ENCODE measurements at places on chromosomes 1 and 21.

GRCh38 chr1:172408958-172409357, 11.5 kb upstream of the C1orf105 start:
- DNase-seq = no peak

DNA sequence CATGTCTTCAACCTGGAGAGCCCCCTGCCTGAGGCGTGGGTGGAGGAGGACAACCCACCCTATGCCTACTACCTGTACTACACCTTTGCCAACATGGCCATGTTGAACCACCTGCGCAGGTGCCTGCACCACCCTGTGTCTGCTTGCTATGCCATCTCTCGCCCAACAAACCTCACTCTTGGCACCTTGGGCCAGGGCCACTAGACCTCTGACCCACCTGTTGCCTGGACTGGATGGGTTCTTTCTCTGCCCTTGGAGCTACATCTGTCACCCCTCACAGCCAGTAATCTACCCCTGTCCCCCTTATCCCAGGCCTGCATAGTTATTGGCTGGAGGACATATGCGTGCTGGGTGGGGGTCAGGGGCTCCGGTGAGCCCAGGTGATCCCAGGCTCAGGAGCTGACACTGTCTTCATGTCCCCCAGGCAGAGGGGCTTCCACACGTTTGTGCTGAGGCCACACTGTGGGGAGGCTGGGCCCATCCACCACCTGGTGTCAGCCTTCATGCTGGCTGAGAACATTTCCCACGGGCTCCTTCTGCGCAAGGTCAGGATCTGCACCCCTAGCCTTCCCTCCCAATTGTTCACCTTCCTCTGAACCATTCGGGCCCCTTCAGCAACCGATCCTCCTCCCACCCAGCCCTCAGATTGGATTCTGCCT, 9.9 kb downstream of the AMPD2 start:
- no peak for DNase-seq

- DNase-seq = no peak
Measured at GRCh38 chr1:149915429-149916192, 2.0 kb downstream of the SV2A start.

DNA sequence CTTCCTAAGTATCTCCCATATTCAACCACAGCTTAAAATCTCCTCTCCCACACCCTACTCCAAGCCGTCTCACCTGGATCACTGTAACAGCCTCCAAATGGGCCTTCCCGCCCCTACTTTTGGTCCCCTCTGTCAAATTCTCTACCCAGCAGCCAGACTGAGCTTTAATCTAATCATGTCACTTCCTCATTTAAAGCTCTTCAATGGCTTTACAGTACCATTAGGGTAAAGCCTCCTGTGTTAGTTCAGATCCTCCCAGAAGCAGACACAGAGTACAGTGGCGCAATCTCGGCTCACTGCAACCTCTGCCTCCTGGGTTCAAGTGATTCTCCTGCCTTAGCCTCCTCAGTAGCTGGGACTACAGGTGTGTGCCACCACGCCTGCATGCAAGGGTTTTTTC, 46.8 kb upstream of the PSEN2 start:
- DNase-seq = no peak

GRCh38 chr21:15211491-15212133, 146.8 kb upstream of the NRIP1 start:
- no peak for DNase-seq

- no peak for DNase-seq
Measured at GRCh38 chr1:2630498-2631135, 2.2 kb downstream of the MMEL1 start.

DNA sequence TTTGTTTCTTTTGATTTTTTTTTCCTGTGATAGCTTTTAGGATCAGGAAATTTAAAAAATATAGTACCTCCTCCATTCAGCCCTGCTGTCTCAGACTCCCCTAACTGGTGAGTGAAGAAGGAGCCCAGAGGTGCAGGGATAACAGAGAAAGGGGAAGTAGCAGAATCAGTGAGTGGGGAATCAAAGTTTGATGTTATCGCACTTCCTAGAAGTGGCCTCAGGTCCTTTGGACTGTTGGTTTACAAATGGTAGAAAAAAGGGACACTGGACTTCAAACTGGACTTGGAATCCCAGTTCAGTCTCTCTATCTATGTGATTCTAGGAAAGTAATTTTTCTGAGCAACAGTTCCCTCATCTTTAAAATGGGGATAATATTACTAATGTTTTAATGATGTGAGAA, 99.5 kb downstream of the FGGY start:
- no peak for DNase-seq

DNA sequence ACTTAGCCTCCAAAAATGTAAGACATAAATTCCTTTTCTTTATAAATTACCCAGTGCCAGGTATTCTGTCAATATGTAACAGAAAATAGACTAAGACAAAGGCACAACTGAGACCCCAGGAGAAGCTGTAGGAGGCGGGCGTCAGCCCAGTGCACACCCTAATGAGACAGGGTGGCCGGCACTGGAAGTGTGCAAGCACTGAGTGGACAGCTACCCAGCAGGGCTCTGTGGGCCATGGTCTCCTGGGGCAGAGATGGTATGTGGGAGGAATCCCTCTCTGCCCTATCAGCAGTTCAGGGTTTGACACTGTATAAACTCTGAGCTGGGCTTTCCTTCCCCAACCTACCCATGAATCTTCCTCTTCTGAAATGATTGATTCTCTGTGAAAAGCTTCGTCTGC, 139.5 kb downstream of the GLIS1 start:
- DNase-seq = no peak

GRCh38 chr1:22949822-22950331, 22.8 kb downstream of the LACTBL1 start:
- no peak for DNase-seq

DNA sequence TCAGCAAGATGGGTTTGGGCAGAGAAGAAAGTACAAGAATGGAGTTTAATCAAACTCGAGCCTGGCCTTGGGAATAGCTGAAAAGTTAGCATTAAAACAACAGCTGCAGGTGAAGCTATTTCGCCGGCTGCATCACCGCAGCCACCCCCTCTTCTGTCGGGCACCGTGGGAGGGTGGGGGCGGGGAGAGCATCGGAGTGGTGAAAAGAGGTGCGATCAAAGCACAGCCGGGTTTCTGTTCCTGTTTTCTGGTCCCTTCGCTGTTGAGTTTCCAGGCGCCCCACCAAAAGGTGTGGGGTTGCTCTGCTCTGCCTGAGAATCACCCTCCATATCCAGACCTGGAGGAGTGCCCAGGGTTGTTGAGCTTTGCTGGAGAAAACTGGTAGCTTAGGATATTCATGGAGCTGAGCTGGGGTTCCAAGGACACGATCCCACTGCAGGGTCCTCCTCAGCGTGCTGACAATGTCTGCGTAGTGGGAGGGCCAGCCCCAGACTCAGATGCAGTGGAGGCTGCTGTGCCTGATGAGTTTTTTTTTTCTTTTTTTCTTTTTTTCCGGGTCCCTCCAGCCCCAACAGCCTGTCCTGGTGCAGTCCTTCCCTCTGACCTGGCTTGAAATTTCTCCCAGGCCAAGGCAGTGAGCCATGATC, 127.5 kb upstream of the C1orf174 start:
- DNase-seq = no peak

DNA sequence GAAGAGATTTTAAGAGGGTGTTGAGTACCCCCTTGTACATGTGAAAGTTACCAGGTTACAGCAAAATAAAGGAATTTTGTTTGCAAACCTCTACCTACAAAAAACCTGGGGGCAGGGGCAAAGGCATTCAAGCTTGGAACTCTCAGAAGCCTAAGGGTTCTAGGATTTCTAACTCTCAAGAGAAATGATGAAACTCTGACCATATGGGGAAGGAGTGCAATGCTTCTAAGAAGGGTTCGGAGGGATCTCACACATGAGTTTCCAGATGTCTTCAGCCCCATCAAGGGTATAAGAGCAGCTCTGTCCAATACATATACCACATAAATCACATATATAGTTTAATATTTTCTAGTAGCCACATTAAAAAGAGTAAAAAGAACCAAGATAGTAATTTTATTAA, 7.3 kb upstream of the FCGR2A start:
- DNase-seq = no peak

- peak; percentile 89 for DNase-seq
Measured at GRCh38 chr1:25232866-25233784, 823 bp upstream of the SYF2 start.

DNA sequence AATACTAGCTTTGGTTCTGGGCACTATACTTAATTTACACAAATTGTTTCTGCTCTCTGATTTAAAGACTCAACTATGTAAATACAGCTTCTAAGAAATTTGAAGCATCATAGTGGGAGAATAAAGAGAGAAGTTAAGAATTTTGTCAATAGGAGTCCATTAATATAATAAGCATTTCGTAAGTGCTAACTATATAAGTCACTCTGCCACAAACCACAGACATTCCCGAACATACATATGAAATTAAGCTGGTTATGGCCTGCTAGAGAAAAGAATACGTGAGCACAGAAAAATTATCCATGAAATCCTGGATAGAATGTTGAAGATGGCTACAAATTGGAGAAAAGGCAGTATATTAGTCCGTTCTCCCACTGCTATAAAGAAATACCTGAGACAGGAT, 526.2 kb downstream of the MRPL39 start:
- DNase-seq = peak; percentile 78

DNA sequence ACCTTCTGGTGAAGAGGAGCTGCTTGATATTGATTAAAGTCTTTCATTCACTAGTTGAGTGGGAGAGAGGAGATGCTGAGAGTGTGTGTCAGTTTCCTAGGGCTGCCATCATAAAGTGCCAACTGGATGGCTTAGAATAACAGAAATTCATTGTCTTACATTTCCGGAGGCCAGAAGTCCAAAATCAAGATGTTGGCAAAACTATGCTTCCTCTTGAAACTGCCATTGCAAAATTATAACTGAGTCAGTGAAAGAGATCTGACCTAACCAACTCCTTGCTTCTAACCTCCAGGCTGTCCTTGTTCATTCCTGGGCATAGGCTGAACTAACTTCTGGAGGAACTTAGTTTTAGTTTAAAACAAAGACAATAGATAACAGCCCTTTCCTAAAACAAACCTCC, 47.1 kb downstream of the PTGS2 start:
- DNase-seq = no peak

DNA sequence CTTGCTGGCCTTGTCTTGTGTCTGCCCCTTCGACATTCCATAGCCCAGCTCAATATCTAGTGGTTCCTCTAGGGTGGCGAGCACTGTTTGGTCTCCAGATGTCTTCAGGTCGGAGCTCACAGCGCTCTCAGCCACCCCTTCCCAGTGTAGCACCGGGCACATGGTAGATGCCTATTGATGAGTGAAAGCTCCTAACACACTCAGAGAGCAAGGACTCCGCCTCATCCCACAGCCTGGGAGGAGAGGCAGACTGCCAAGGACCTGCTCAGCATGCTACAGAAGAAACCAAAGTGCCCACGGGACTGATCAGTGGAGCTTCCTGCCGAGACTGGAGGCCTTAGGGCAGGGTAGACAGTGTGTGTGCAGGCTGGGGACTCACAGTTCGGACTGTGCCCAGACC, 10.9 kb downstream of the PCSK9 start:
- DNase-seq = peak; percentile 68

GRCh38 chr1:220077887-220078286, 11.7 kb downstream of the BPNT1 start:
- DNase-seq = no peak

- no peak for DNase-seq
Measured at GRCh38 chr1:3049905-3050304, 19.1 kb upstream of the PRDM16 start.

GRCh38 chr1:165129568-165130164, 226.8 kb downstream of the LMX1A start:
- DNase-seq = peak; percentile 23

- peak; percentile 42 for DNase-seq
Measured at GRCh38 chr1:87549738-87550137, 221.1 kb downstream of the LMO4 start.

GRCh38 chr1:50474859-50475809, 51.9 kb upstream of the DMRTA2 start:
- DNase-seq = no peak

DNA sequence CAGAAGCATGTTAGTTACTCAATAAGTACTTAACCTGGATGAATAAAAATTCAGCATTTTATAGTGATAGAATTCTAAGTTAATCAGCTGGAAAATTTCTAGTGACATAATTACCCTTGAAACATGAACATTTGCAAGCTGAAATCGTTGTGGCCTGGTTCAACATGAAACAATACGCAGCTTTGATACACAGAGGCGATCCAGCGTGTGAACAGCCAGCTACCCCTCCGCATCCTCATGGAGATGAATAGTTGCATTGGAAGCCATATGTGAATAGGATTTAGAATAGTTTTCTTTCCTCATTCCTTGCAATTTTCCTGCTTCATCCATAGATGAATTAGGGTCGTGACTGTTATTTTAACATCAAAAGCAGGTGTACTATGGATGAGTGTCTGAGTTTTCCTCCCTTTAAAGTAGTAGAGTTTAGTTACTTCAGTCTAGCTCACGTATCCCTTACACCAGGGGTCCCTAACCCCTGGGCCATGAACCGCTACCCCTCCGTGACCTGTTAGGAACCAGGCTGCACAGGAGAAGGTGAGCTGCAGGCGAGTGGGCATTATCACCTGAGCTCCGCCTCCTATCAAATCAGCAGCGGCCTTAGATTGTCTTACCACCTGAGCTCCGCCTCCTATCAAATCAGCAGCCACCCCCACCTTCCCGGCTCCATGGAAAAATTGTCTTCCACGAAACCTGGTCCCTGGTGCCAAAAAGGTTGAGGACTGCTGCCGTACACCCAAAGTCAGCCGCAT, 6.2 kb upstream of the TARBP1 start:
- DNase-seq = no peak

GRCh38 chr1:37472281-37472680, 2.1 kb upstream of the ZC3H12A start:
- DNase-seq = no peak

- peak; percentile 28 for DNase-seq
Measured at GRCh38 chr21:35252831-35253230, 203.7 kb upstream of the RUNX1 start.

DNA sequence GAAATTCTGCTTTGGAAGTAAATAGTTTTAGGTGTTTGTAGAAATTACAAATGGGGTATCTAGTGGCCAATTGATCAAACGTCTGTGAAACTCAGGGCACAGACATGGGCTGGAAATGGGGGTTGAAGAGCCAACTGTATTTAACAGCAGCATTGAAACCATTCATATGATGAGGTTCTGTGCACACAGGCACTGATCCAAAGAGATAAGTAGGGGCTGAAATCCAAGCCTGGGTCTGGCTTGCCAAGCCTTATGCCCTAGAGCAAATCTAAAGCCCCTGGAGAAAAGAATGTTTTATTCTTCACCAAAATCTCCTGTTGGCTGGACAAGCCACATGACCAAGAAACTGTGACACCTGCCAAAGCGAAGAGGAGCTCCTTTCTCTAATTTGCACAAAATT, 67.6 kb upstream of the ST6GALNAC5 start:
- DNase-seq = no peak

- no peak for DNase-seq
Measured at GRCh38 chr1:116514708-116515525, 55.9 kb downstream of the CD58 start.

- peak; percentile 63 for DNase-seq
Measured at GRCh38 chr1:25204797-25205480, 27.4 kb downstream of the SYF2 start.

GRCh38 chr1:67566803-67567377, 118.1 kb upstream of the GADD45A start:
- no peak for DNase-seq

DNA sequence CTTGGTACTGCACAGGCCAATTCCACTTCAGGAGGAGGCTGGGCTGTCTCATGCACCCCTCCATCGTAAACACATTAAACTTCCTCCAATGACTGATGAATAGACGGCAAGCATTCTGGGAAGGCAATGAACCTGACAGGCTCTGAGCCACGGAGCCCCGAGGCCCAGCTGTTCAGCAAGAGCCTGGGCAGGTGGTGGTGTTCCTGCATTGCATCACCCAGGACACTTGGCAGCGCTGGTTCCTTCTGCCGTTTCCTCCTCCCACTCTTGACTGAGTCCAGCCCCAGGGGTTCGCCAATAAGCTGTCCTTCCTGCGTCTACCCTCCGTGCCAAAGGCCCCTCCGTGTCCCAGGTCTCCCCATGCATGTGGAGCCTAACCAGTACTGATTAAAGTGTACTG, 109.8 kb downstream of the JAK1 start:
- no peak for DNase-seq
